Colonic mucosa (tissue), 4 donors: ENCODE measurements at places on chromosomes 1 and 21.

DNA sequence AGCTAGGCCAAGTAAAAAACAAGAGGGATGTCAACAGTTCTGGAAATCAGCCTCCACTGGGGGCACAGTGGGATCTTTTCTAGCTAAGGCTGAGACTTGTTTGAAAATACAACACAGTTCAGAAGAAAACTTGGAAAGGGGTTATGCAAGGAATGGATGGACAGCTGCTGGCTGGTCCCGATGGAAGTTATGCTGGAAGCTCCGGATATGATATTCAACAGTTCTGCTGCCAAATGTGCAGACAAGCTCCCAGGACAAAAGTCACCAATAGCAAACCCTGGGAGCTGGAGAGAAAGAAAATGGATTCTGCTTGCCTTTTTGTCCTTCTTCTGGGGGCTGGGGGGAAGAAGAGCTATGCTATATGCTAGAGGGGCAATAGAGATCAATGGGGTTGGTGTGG lies 14.3 kb downstream of the LMX1A start:
- DNase-seq: no peak

DNA sequence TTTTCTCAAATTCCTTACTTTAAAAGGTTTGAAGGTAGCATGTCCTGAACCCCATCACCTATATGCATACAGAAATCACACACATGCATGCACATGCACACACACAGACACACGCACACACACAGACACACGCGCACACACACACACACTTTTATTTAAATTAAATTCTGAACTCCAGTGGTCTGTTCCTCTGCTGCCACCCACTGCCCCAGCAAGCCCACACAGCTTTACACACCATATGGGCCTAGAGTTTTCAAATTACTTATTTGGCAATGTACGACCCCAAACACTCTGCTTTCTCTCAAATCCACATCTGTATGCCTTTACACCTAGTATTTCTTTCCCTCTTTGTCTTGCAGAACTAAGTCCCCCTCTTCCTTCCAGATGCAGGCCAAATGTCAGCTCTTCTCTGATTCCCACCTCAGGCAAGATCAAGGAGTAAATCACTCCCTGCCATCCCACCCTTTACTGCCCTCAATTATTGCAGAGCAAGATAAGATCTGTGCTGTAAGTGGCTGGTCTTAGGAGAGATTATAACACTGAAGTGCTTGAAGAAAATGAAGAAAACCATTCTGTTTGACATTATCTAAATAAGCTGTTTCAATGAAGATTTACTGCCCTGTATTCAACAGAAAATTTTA lies 429.9 kb upstream of the CXADR start:
- no peak for DNase-seq

- no peak for DNase-seq
Observed at GRCh38 chr21:18620436-18620835, 216.9 kb upstream of the TMPRSS15 start.

DNA sequence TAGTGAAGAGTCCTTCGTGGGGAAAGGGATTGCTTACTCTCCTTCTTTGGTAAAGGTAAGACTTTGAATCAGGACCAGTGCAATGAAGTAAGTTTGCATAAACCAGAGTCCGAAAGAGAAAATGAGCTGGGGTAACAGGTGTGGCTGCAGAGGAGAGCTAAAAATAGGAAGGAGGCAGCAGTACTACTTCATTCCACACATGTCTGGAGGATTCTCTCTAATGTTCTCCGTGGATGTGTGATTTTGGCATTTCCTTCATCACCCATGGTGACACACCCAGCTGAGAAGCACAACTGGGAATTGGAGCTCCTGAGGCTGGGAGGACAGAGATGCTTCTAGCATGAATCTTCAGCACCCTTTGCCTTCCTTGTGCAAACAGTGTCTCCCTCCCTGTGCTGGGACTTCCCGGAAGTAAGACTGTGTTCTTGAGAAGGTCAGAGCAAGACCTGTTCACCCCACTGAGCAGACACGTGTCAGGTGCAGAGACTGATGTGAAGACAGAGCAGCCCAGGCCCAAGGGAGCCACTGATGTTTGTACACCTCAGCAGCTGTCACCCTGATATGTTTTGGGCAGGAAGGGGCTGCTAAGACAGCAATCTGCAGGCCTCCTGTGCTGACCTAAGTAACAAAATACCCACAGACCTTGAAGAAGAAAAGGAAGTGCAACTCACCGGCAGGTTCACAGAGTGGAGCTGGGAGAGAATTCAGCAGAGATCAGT lies 13.3 kb downstream of the FCRL1 start:
- no peak for DNase-seq

DNA sequence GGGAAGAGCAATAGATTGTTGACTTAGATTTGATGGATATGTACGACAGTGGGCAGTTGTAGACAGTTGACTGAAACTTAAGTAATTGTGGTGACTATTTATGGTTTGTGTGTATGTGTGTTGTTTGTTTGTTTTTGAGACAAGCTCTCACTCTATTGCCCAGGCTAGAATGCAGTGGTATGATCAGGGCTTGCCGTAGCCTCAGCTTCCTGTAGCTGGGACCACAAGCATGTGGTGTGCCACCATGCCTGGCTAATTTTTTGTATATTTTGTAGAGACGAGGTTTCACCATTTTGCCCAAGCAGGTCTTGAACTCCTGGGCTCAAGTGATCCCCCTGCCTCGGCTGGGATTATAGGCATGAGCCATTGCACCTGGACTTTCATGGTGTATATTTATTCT lies 9.8 kb downstream of the SDHC start:
- DNase-seq: no peak

DNA sequence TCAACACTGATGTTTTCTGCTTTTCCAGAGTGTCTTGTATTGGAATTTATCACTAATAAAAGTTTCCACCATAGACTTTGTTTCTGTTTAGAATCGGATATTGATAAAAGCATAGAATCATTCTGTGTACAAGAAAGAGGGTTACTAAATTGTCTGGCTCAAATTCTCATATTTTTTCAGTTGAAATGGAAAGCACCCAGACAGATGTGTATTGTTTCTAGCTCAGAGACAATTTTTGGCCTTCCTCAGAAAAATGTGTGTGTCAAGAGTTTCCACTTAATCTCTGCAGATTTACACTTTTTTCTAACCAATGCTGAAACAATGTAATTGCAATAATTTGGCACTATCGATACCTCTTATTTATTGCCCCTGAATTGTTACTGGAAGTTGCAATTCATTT lies 20.2 kb downstream of the LHX9 start:
- no peak for DNase-seq

DNA sequence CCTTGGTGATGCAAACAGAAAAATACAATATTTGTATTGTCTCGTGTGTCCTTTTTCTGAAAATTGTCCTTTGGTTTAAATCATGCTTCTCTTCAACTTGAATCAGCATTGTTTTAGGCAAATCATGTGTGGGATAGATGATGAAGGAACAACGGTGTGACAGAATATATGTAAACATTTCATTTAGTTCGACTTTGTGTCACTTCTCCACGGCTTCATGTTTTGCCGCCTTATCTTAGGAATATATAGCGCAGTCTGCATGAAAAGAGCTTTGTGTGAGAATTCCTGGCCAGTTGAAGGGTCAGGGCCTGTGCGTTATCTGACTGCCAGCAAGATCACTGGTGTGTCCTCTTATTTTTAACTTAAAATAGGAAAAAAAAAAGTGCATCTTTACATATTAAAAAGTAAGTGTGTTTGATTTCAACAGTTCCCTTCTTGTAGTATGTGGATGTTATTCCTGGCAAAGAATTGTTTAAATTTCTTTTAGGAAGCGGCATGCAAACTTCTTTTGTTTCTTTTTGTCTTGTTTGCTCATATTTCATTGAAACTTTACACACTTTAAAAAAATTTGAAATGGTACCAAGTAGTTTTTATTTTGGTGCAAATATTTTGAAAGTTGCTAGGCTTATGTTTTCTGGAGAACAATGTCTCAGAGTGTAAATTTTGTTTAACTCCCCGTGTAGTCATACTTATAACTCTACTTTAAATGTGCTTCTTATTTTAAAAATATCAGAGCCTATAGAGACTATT lies 465.2 kb downstream of the USP25 start:
- DNase-seq: no peak

DNA sequence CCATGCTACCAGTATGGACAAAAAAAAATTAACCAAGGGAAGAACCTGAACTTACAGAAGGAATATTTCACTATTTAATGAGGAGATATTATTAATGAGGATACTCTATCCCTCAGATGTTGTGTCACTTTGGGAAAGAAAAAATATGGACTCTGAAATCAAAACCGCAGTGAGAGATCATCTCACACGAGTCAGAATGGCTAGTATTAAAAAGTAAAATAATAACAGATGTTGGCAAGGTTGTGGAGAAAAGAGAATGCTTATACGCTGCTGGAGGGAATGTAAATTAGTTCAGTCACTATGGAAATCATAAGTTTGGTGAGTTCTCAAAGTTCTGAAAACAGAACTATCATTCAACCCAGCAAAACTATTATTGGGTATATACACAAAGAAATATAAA lies 30.9 kb downstream of the TNFSF4 start:
- DNase-seq: no peak

- no peak for DNase-seq
Observed at GRCh38 chr1:20660847-20661206, 342 bp downstream of the DDOST start.

GRCh38 chr1:9314111-9314510 lies 21.4 kb downstream of the SPSB1 start:
- DNase-seq: no peak

DNA sequence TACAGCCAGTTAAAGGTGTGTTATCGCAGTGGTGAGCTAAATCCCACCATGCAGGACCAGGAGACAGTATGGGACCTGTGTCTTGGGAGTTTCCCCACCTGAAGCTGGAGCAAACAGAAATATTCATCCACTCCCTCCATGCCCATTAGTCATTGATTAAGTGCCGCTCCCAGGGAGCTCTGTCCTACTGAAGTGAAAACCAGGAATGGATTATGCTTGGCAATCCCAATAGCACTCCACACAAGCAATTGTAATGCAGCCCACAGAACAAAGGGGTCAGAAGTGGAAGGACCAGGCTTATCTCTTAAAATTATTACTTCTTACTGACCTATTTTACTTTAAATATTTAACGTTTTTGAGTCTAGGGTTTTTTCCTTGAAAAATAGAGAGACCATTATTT lies 1005.4 kb downstream of the ADGRL2 start:
- DNase-seq: no peak

GRCh38 chr1:29315876-29316275 lies 79.6 kb downstream of the PTPRU start:
- DNase-seq: no peak

- DNase-seq: no peak
Observed at GRCh38 chr1:86089765-86090164, 66.8 kb downstream of the COL24A1 start.

GRCh38 chr21:46662765-46663500 lies 27.5 kb downstream of the PRMT2 start:
- no peak for DNase-seq

DNA sequence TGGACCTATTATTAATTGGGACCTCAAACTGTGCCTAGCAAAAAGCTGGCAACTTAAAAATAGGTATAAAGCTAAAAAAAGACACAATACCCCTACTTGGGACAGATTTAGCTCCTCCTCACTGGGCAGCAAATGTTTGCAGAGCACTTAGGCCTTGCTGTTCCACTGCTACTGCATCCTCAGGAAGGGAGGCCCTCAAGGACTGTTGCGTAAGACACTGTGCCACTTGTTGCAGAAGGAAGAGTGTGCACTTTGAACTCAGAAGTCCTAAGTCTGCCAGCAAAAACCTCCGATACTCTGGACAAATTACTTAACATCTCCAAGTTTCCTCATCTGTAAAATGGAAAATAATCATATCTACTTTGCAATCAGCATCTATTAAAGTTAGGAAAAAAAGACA lies 322.9 kb downstream of the BARHL2 start:
- no peak for DNase-seq

DNA sequence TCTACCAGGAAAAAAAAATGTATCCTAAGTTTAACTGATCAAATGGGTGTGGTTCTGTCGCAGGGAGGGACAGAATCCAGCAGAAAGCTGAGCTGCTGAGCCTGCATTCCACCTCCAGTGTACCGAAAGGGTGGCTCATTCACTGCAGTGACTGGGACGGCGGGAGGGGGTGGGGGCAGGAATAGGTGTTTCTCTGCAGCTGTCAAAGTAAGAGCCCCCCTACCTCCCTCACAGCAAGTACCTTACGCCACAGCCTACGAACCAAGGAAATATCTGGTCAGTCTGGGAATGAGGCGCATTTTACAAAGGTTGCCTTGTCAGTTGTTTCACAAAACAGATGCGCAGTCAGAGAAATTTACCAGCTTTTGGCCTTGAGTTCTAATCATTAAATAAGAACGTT lies 1.7 kb downstream of the S100B start:
- no peak for DNase-seq

DNA sequence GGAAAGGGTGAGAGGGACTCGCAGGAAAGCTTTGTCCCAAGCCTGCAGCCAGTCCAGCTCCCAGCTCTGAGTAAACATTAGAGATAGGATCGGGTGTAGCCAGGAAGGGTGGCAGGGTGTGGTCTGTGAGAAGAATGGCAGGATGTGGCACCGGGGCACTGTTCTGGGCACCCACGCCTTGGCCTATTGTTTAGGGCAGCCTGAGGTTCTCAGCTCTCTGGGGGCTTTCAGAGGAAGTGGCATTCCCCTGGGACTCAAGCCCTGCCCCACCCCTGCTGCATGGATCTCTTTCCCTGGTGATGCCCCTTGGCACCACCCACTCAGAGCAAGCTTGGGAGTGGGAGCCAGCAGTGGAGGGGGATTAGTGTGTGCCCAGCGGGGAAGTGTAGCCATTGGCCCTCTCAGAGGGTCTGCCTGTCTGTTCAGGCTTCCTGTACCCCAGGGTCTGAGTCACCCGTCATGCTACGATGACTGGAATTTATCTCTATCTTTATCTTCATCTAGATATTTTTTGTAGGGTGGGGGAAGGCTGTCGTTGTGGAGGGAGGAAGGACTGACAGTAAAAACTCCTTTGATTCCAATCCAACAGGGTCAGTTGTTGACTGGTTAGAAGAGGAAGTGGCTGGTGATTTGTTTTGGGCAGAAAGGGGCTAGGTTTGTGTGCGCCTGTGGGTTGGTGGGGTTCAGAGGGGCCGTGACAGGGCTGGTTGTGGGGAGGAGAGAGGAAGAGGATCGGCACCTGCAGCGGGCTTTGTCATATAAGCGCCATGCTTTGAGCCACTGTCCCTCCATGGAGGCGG lies 31.6 kb downstream of the SOX13 start:
- DNase-seq: peak; percentile 81

DNA sequence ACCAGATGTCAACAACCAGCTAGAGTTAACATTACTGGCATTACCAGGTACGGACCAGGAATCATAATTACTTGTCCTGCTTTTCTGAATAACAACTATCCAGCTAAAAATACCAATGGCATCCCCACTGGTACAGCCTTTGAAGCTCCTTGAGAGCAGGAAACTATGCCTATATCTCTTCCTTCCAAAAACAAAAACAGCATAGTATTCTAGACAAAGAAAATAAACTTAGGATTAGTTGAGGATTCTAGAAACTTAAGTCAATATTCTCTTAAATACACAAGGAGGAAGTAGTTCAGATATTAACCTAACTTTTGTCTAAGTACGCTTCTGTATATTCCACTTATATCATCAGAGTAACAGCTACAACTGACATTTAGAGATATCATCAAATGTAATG lies 3.0 kb downstream of the FUBP1 start:
- DNase-seq: no peak
